ENCODE measurements at places on chromosomes 4 and X. TPM values are rescaled to one million over a fixed set of nuclear protein-coding genes. Genes with fewer than 3 reads are reported as not detected.

The TMEM156 gene
- total RNA-seq: 22.7 TPM

The CDKL2 gene
- 0.82 TPM for total RNA-seq

The CRLF2 gene
- total RNA-seq: 0.77 TPM

The PDCL2 gene
- not detected for total RNA-seq

The MAGEA2 gene
- total RNA-seq: 0.27 TPM

The CYTL1 gene
- total RNA-seq: not detected

The ARSD gene
- 12.0 TPM for total RNA-seq

All from A549 treated with Mapracorat at 1 μM for 4 hours (cell line).